GM23338 (cell line): ENCODE measurements at places on chromosomes 2 and 18.
A peak's percentile ranks its signal among the peaks of the same experiment; 100 is the strongest.

DNA sequence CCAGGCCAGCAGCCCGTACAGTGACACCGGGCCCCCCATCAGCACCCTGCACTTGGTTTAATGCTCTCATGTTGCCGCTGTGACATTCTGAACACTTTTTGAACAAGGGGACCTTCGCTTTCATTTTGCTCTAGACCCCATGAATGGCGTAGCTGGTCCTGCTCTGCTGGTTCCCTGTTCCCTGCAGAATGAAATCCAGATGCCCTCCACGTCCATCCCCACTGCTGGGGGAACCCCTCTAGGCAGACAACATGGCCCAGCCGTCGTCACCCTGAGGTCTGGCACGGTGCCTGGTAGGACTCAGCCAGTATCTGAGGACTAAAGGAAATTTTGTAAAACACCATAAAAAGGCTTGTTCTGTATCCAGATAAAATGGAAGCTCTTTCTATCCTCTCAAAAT, 128.6 kb downstream of the KCTD1 start:
- no peak for DNase-seq

- DNase-seq = no peak
Measured at GRCh38 chr2:119888680-119889079, 124.2 kb upstream of the EPB41L5 start.

DNA sequence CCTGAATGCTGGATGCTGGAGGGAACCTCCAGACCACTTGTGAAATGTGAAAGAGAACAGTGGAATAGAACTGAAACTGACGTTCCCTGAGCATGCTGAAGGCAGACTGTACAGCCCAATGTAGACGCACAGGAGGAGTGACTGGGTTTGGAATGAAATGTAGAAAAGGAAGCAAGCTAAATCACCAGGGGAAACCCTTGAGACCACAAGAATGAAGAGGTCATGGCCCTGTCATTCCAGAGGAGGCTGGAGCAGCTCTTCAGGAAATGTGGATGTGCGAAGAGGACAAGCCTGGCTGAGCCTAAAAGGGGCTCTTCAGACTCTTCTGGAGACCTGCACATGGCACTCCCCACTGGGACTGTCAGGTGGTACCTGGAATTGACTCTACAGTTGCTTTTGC, 118.5 kb upstream of the ALPP start:
- DNase-seq = no peak

DNA sequence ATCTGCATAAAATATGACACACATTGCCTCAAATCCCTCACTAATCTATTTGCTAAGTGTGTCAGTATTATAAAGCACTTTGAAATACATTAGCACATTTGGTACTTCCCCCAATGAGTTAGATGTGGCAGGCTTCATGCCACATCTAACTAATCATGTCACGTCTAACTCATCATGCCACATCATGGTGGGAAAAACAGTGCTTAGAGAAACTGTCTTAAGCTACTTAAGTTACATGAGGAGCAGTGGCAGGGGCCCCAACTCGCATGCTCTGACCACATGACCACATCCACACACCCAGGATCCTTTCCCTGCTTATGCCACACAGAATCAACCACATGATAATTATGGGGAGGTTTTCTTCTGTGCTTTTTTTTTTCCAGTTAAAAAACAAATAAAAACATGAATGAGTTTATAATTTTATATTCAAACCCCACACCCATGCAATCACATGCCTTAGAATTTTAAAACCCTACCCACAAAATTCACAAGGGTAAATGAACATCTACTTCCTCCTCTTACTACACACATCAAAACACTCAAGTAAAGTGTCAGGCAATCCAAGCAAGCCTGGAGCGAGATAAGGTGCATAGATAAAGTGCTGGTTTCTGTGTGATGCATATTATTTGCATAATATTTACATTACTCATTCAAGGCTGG, 1.6 kb downstream of the ABCA12 start:
- no peak for DNase-seq

- peak; percentile 54 for DNase-seq
Measured at GRCh38 chr18:23243178-23243577, 107.9 kb downstream of the CABLES1 start.

- DNase-seq = peak; percentile 30
Measured at GRCh38 chr2:23689891-23690290, 237.0 kb downstream of the ATAD2B start.

GRCh38 chr18:24985586-24985985, 366.4 kb downstream of the ZNF521 start:
- DNase-seq = no peak

DNA sequence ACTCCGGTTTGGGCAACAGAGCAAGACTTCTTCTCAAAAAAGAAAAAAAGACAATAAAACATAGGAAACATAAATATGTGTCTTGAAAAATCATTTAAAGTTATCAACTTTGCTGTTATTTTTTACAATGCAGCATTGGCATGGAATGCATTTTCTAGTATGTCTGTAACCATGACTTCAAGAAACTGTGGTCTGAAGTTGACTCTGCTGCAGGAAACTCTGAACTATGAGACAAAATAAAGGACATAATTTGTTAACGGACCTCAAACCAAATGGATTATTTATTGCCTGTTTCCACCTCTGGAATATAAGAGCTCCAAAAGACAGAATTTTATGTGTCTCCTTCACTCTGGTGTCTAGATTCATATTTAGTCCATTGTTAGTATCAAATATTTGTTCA, 79.1 kb downstream of the TRIB2 start:
- no peak for DNase-seq

- no peak for DNase-seq
Measured at GRCh38 chr2:43540021-43540779, 55.6 kb downstream of the THADA start.

GRCh38 chr2:2874341-2874740, 503.3 kb downstream of the EIPR1 start:
- DNase-seq = no peak

GRCh38 chr2:40851661-40852060, 399.8 kb upstream of the SLC8A1 start:
- no peak for DNase-seq

GRCh38 chr2:59308108-59308507, 1067.0 kb upstream of the FANCL start:
- DNase-seq = no peak

DNA sequence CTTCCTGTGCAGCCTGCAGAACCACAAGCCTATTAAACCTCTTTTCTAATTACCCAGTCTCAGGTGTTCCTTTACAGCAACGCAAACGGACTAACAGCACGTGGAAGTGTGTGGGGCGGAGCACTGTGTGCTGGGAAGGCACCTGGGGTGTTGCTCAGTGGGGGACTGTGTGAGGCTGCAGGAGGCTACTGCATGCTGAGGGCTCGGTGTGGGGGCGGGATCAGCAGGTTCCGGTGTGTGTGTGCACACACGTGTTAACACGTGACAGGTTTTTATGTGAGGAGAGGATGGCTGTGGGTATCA, 58.9 kb downstream of the ANKMY1 start:
- DNase-seq = no peak
